ENCODE measurements at places on chromosomes 3 and 15.

DNA sequence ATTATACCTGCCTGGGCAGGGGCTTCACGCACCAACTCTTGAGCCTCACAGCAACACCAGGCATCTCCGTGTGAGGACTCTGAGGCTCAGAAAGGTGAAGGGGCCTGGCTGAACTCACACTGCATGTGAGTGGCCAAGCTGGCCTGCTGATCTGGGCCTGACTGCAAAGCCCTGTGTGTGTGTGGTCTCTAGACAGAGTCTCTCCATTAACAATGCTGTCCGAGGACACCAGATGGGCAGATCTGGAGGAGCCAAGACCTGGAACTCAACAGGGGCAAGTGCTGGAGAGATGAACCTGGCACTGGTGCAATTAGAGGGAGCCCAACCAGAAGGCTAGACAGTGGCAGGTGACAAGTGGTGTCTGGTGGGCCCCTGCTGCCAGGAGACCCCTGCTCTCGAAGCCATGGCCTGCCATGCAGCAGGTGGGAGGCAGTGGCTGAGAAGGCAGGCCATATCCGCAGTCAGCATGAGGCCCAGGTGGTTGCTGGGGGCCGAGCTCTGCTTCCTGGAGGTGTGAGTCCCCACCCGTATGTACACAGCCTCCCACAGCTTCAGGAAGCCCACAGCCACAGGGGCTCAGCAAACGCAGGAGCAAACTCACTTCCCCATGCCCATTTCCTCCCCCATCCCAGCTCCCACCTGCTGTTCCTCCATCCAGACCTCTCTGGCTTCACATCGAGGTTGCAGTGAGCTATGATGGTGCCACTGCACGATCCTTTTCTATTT, 39.0 kb downstream of the CYP11A1 start:
- DNase-seq, result no peak

DNA sequence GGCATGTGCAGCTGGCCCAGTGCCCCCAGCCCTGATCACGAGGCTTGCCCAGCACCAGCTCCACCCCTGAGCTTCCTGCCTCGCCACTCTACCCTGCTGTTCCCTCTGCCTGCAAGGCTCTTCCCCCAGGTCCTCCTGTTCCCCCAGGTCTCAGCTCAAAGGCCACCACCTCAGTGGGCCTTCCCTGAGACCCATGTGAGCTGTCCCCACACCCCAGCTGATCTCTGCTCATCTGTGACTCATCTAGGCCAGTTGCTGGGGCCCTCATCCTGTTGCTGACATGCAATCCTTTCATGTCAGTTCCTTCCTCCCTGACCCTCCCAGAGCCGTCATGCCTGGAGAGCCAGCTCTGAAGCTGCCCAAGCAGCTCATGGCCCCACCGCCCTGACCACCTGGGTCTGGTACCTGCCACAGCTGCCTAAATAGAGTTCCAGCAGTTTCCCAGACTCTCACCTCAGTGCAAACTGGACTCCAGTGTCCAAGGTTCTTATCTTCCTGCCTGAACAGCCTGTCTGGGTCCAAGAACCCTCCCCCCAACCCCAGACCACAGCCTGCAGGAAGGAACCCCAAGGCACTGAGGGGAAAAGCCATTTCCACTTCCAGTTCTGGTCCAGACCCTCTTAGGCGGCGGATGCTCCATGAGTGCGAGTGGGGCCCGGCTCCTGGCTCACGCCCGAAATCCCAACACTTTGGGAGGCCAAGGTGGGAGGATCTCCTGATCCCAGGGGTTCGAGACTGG, 116.6 kb upstream of the IQSEC1 start:
- DNase-seq, result peak; percentile 73

GRCh38 chr3:111745786-111746185, 113.3 kb upstream of the PHLDB2 start:
- DNase-seq, result no peak

DNA sequence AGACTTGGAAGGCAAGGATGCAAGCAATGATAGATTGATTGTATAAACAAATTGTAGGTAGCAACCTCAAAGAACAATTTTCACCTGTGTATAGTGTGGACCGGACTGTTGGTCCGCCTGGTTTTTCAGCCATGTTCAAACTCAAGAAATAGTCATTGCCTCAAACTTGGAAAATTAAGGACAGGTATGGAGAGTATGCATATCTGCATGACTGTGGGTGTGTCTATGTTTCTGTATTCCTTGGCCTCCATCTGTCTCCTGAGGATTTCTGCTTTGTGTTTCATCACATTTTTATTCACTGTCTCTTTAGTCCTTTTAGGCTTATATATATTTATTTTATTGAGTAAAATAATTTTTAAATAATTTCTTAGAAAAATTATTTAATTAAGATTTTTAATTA, 53.9 kb upstream of the RASA2 start:
- DNase-seq, result no peak

- no peak for DNase-seq
Measured at GRCh38 chr3:136437043-136437442, 186.9 kb downstream of the PCCB start.

GRCh38 chr3:15099364-15100098, 583 bp upstream of the RBSN start:
- no peak for DNase-seq

Measured in T-helper 1 cell (primary cell).